Effector memory CD4-positive, alpha-beta T cell (primary cell): ENCODE measurements at places on chromosomes 16 and 17.

- no peaks in the 10 kb centered on the region for H3K27me3 ChIP-seq
- H3K4me3 ChIP-seq: no peak overlapping the region
- DNase-seq: no peak
- peaks cover 13% of the 10 kb centered on the region for H3K4me1 ChIP-seq
- H3K36me3 ChIP-seq: no peaks in the 10 kb centered on the region
Measured at GRCh38 chr16:17420816-17421215, 49.9 kb downstream of the XYLT1 start.

DNA sequence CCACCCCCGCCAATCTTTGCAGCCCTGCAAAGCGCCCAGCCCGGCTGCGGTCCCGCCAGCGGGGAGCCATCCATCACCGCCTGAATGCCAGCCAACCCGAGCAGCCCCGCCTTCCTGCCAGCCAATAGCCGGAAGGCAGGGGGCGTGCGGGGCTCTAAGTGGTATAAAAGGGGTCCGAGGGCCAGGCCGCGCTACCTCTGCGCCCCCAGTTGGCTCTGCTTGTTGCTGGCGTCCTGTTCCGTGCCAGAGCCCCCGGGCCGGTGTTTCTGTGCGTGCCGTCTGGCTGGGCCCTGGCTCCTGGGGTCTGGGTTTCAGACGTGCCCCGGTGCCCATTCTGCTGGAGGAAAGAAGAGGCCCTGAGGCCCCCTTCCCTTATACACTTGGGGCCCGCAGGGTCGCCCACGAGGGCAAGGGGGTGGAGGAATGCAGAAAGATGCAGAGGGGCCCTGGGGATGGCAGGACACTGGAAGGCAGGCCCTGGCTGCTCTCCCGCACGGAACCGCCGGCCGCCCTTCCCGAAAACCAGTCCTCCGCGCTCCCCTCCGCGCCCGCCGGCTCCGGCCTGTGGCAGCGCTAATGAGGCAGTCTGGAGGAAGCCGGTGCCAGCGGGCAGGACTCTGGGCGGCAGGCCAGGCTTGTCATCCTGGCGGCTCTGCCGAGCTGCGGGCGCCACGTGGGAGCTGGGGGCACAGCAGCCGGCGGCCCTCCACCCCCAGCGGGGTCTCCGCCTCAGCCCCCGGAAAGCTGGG is 14.0 kb downstream of the COPZ2 start:
- peak overlapping the region; percentile 47 for H3K27ac ChIP-seq
- H3K36me3 ChIP-seq: no peaks in the 10 kb centered on the region
- H3K4me3 ChIP-seq: peak overlapping the region; percentile 60
- DNase-seq: peak; percentile 16
- H3K4me1 ChIP-seq: peaks cover 23% of the 10 kb centered on the region

GRCh38 chr16:31413381-31413780 is 14.8 kb downstream of the COX6A2 start:
- no peak overlapping the region for H3K27ac ChIP-seq
- no peak for DNase-seq
- H3K4me3 ChIP-seq: no peak overlapping the region
- H3K36me3 ChIP-seq: no peaks in the 10 kb centered on the region

DNA sequence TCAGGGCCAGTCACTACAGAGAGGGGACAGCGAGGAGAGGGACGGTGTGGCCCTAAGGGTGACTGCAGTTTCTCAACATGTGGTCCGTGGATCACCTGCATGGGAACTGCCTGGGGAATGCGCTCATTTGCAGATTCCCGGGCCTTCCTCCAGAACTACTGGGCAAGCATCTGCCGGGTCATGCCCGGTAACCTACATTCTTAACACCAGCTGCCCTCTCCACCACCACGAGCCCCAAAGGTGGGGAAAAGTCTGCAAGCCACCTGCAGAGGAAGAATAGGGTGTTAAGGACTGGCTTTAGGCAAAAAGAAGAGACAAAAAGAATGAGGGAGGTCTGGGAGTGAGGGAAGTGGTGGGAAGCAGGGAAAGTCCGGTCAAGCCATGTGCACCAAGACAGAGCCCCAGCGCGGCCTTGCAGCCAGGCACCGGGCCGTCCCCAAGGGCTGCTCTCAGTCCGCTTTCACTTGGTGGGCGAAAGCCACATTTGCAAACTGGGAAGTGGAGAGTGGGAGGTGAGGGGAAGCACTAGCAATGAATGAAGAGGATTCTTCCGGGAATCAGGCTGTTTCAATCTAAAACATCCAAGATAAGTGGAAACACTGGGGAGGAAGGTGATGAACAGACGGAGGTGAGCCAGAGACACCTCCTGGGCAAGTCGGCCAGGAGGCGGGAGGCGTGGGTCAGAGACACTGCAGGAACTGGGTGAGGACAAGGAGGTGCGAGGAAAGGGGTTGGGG is 70.3 kb downstream of the N4BP1 start:
- no peak overlapping the region for H3K4me3 ChIP-seq
- H3K4me1 ChIP-seq: no peaks in the 10 kb centered on the region
- H3K36me3 ChIP-seq: peaks cover 39% of the 10 kb centered on the region
- H3K27ac ChIP-seq: no peak overlapping the region
- H3K27me3 ChIP-seq: no peaks in the 10 kb centered on the region

- H3K36me3 ChIP-seq: no peaks in the 10 kb centered on the region
- H3K4me3 ChIP-seq: no peak overlapping the region
- no peaks in the 10 kb centered on the region for H3K4me1 ChIP-seq
- no peak for DNase-seq
- no peaks in the 10 kb centered on the region for H3K27me3 ChIP-seq
- H3K27ac ChIP-seq: no peak overlapping the region
Measured at GRCh38 chr17:80023481-80024205, 12.0 kb downstream of the TBC1D16 start.

DNA sequence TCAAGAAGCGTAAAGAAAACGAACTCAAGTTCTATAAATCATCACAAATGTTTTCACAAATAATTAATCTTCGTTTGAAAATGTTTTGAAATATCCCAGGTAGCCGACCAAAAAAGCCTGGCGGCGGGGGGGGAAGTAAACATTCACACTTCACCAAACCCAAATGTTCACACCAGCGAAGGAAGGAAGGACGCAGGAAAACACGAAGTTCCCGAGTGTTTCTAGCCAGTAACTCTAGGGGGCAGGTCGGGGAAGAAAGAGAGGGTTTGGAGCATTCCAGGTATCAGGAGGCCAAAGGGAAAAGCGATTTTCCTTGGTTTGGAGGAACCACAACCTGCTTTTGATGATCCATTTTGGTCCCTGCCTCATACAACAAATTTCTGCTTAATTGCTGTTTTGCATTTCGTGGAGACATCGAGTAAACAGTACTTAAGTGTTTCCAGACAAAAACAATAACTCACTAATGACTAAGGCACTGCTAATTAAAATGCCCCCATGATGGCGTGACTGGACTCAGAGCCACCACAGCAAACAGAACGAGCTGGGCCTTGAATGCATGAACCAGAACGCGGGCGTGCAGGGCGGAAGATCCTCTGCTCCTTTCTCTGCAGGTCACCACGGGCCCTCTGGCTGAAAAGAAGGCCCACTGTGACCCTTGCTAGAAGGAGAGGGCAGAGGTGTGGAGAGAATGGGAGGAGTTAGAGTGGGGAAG is 16.6 kb downstream of the ZFHX3 start:
- DNase-seq: no peak
- H3K36me3 ChIP-seq: no peaks in the 10 kb centered on the region
- H3K27me3 ChIP-seq: peaks cover 5% of the 10 kb centered on the region
- no peaks in the 10 kb centered on the region for H3K4me1 ChIP-seq

- peaks cover 48% of the 10 kb centered on the region for H3K4me1 ChIP-seq
- peaks cover 6% of the 10 kb centered on the region for H3K36me3 ChIP-seq
- DNase-seq: peak; percentile 26
- H3K27me3 ChIP-seq: no peaks in the 10 kb centered on the region
- peak overlapping the region; percentile 98 for H3K27ac ChIP-seq
Measured at GRCh38 chr16:31876951-31877828, 3.6 kb downstream of the ZNF267 start.

- no peak for DNase-seq
- H3K4me1 ChIP-seq: no peaks in the 10 kb centered on the region
- no peak overlapping the region for H3K4me3 ChIP-seq
- H3K36me3 ChIP-seq: no peaks in the 10 kb centered on the region
- H3K27ac ChIP-seq: no peak overlapping the region
Measured at GRCh38 chr16:54356391-54356790, 69.8 kb upstream of the IRX3 start.

- H3K27me3 ChIP-seq: no peaks in the 10 kb centered on the region
- H3K27ac ChIP-seq: no peak overlapping the region
- H3K4me1 ChIP-seq: no peaks in the 10 kb centered on the region
- H3K36me3 ChIP-seq: no peaks in the 10 kb centered on the region
- no peak overlapping the region for H3K4me3 ChIP-seq
- DNase-seq: no peak
Measured at GRCh38 chr17:66114609-66115008, 77.3 kb downstream of the CEP112 start.

DNA sequence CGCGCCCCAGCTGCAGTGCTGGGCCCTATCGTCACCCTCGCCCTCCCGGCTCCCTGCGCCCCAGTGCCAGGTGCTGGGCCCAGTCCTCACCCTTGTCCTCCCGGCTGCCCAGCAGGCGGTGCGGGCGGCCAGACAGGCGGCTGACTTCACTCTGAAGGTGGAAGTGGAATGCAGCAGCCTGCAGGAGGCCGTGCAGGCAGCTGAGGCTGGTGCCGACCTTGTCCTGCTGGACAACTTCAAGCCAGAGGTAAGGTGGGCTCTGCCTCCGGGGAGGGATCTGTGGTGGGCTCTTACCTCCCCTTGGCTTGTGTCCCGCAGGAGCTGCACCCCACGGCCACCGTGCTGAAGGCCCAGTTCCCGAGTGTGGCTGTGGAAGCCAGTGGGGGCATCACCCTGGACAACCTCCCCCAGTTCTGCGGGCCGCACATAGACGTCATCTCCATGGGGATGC is 17.9 kb downstream of the QPRT start:
- H3K4me3 ChIP-seq: no peak overlapping the region
- H3K27me3 ChIP-seq: no peaks in the 10 kb centered on the region
- no peaks in the 10 kb centered on the region for H3K36me3 ChIP-seq
- peaks cover 14% of the 10 kb centered on the region for H3K4me1 ChIP-seq
- no peak for DNase-seq

DNA sequence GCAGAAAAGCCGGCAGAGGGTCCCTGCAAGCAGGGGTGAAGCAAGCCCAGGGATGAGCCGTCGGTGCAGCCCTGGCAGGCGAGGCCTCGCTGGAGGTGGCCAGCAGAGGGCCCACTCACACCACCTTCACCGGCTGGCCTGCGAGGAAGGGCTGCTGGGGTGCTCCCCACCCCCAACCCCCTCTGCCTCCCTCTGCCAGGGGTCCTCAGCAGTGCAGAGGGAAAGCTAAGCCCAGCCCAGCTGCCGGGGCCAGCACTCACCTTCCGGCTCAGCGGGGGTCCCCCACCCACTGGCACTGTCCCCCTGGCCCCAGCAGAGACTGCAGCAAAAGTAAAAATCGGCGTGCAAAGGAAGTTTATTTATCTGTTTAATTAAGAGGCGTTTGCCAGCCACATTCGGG is 113.4 kb downstream of the ENGASE start:
- no peaks in the 10 kb centered on the region for H3K36me3 ChIP-seq
- no peak overlapping the region for H3K27ac ChIP-seq
- H3K27me3 ChIP-seq: peaks cover 28% of the 10 kb centered on the region
- H3K4me3 ChIP-seq: no peak overlapping the region

GRCh38 chr17:16923904-16924695 is 47.8 kb downstream of the TNFRSF13B start:
- no peaks in the 10 kb centered on the region for H3K27me3 ChIP-seq
- no peak overlapping the region for H3K27ac ChIP-seq
- no peak overlapping the region for H3K4me3 ChIP-seq
- no peak for DNase-seq

GRCh38 chr16:70381604-70382342 is 35.1 kb downstream of the DDX19A start:
- H3K36me3 ChIP-seq: peaks cover 5% of the 10 kb centered on the region
- H3K4me3 ChIP-seq: peak overlapping the region; percentile 70
- H3K4me1 ChIP-seq: peaks cover 16% of the 10 kb centered on the region
- peak overlapping the region; percentile 72 for H3K27ac ChIP-seq
- H3K27me3 ChIP-seq: no peaks in the 10 kb centered on the region

DNA sequence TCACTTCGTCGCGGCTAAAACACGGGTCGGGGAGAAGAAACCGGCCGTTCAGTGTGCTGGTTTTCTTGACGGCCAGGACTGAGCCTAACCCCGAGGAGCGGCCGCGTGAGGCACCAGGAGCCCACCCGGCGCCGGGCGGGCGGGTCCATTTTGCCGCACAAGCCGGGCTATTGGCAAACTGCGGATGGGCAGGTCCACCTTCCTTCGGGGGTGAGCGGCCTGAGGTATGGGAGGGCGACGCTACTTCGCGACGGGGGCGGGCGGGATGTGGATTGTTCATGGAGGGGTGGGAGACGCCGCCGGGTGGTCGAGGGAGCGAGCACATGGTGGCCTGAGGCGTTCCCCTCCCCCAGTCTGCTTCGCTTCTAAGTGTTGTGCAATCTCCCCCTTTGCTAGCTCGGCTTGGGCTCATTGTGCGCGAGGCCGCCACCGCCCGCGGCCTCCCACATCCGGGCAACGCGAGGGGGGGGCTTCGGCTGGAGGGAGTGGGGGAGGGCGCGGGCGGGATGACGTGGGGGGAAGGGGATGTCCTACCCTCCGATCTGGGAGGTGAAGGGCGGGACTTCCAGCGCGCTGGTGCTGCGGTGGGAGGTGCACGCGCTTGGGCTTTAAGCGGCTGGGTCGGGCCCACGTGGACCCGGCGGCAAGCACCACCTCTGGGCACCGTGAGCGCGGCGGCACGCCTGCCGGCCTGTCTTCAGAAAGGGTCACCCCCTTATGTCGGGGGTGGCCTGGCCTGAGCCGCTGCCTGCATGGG is 5.9 kb upstream of the CD68 start:
- H3K27me3 ChIP-seq: no peaks in the 10 kb centered on the region
- H3K4me3 ChIP-seq: peak overlapping the region; percentile 100
- H3K27ac ChIP-seq: peak overlapping the region; percentile 98
- H3K36me3 ChIP-seq: peaks cover 61% of the 10 kb centered on the region
- peaks cover 19% of the 10 kb centered on the region for H3K4me1 ChIP-seq
- peak; percentile 90 for DNase-seq

GRCh38 chr16:85767531-85767930 is 16.6 kb upstream of the C16orf74 start:
- no peaks in the 10 kb centered on the region for H3K36me3 ChIP-seq
- H3K4me3 ChIP-seq: no peak overlapping the region
- no peaks in the 10 kb centered on the region for H3K4me1 ChIP-seq

- no peak overlapping the region for H3K4me3 ChIP-seq
- no peaks in the 10 kb centered on the region for H3K36me3 ChIP-seq
- no peak overlapping the region for H3K27ac ChIP-seq
- DNase-seq: no peak
- H3K27me3 ChIP-seq: no peaks in the 10 kb centered on the region
- H3K4me1 ChIP-seq: peaks cover 13% of the 10 kb centered on the region
Measured at GRCh38 chr17:19651451-19652238, 3.1 kb downstream of the ALDH3A2 start.

- no peak for DNase-seq
- H3K36me3 ChIP-seq: peaks cover 8% of the 10 kb centered on the region
- H3K27ac ChIP-seq: peak overlapping the region; percentile 19
Measured at GRCh38 chr17:45307290-45308015, 9.4 kb downstream of the MAP3K14 start.
